NCI-H1417 treated with DMSO at 0.1 percent for 48 hours (cell line): ENCODE measurements at places on chromosomes 11 and 22.

DNA sequence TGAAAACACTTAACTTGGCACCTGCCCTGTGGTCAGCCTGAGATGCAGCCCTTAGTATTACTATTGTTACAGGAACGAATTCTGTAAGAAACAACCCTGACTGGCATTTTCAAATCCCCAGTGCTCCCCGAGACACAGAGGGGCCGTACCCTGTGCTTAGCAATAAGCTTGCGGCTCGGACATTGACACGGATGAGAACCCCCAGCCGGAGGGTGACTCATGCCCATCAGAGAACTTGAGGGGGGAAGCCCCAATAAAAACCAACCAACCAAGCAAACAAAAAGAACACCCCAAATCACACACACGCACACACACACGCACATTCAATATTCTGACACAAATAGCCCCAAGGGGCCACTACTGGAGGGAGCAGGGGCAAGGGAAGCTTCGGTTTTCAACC, 63.8 kb downstream of the SHISAL1 start:
- no peak for DNase-seq

- DNase-seq: no peak
Observed at GRCh38 chr11:63583357-63583677, 20.1 kb upstream of the PLAAT2 start.

GRCh38 chr11:116876656-116877055, 39.2 kb upstream of the APOA1 start:
- DNase-seq: no peak

DNA sequence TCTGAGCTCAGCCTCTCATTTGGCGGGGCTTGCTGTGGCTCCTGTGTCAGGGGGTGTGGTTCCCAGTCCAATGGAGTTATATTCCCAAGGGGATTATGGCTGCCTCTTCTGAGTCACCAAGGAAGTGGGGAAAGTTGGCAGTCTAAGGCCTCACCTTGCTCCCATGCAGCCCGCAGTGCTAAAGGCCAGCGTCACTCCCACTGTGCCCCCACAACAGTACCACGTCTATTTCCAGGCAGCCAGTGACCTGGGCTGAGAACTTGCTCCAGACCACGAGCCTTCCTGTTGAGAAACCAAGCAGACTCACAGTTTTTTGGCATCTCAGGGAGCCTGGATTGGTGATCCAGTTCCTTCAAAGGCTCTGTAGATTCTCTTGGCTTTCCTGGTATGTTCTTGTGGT, 45.6 kb downstream of the OR2AT4 start:
- DNase-seq: no peak

GRCh38 chr11:73401217-73401923, 25.2 kb downstream of the RELT start:
- no peak for DNase-seq

DNA sequence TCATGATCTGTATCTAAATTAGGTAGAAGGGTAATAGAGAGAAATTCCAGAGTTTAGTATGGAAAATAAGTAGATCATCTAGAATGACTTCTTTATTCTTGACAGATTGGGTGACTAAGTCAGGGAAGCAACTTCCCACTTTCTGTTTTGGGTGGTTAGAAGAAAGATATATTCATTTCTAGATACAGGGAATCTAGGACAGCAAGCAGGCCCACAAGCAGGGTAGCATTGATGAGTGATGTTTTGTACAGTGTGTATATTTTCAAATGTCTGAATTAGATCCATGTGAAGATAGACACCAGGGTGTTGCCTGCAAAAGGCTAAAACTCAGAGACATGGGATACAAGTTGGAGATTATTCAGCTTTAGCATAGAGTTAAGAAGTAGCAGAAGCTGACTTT, 674.4 kb downstream of the CNTN5 start:
- no peak for DNase-seq

GRCh38 chr11:15010865-15011264, 38.7 kb upstream of the CALCA start:
- DNase-seq: no peak
